HCT116 (cell line): ENCODE measurements at places on chromosomes 5 and 9. TPM values are rescaled to one million over a fixed set of nuclear protein-coding genes. Genes with fewer than 3 reads are reported as not detected.

- no peak overlapping the region for H3K4me3 ChIP-seq
- no peak for DNase-seq
- H3K4me1 ChIP-seq = peaks cover 29% of the 10 kb centered on the region
Observed at GRCh38 chr9:128151309-128152132, 2.3 kb downstream of the LCN2 start.

GRCh38 chr9:106304401-106304920 is 558.5 kb upstream of the ZNF462 start:
- H3K4me1 ChIP-seq = no peaks in the 10 kb centered on the region
- 0 out of 2 replicates have a peak, but pooled peaks cover 5% of the 10 kb centered on the region for H3K27me3 ChIP-seq
- no peak overlapping the region for H3K4me3 ChIP-seq
- DNase-seq = no peak
- no peak overlapping the region for H3K27ac ChIP-seq
- H3K36me3 ChIP-seq = no peaks in the 10 kb centered on the region

GRCh38 chr9:4143936-4144717 is 155.7 kb downstream of the GLIS3 start:
- H3K36me3 ChIP-seq = no peaks in the 10 kb centered on the region
- no peak overlapping the region for H3K4me3 ChIP-seq
- DNase-seq = no peak
- H3K27ac ChIP-seq = no peak overlapping the region
- no peaks in the 10 kb centered on the region for H3K27me3 ChIP-seq
- H3K4me1 ChIP-seq = peaks cover 16% of the 10 kb centered on the region; the same call in 1 of the 2 replicates

GFPT2 gene
- 16.1 TPM for total RNA-seq

DNA sequence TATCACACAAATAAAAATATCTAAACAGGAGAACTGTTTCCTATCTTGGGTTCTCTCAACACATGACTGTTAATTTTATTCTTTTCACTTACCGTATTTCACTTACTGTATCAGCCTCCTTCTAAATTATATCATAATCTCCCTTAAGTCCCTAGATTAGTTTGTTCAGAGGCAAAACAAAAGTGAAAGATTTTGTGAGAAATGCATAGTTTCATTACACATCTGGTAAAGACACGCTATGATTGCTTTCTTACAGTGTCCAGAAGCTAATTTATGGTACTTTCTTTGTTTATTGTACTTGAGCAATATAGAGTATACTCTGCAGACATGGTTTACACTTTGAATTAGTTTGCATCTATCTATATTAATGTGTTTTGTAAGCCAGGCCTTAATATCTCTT is 159.7 kb upstream of the TLX3 start:
- no peaks in the 10 kb centered on the region for H3K4me1 ChIP-seq
- no peaks in the 10 kb centered on the region for H3K27me3 ChIP-seq
- no peaks in the 10 kb centered on the region for H3K36me3 ChIP-seq
- no peak for DNase-seq
- H3K27ac ChIP-seq = no peak overlapping the region

DNA sequence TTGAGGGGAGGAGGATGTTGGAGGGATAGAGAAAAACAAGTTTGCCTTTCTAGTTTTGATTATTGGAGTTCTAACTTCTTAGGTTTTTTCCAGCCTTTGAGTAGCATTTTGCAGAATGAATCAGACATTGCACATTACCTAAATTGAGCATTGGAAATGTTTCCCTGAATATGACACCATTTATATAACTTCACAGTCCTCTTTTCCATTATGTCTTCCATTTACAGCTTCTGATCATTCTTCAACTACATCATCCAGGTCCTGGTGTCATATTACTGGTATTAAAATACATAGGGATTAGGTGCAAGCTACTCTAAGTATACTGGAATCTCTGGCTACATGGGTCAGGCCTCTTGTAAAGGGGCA is 286.1 kb downstream of the ARHGAP26 start:
- H3K4me1 ChIP-seq = peaks cover 6% of the 10 kb centered on the region
- no peaks in the 10 kb centered on the region for H3K27me3 ChIP-seq
- H3K27ac ChIP-seq = no peak overlapping the region
- H3K4me3 ChIP-seq = no peak overlapping the region

DNA sequence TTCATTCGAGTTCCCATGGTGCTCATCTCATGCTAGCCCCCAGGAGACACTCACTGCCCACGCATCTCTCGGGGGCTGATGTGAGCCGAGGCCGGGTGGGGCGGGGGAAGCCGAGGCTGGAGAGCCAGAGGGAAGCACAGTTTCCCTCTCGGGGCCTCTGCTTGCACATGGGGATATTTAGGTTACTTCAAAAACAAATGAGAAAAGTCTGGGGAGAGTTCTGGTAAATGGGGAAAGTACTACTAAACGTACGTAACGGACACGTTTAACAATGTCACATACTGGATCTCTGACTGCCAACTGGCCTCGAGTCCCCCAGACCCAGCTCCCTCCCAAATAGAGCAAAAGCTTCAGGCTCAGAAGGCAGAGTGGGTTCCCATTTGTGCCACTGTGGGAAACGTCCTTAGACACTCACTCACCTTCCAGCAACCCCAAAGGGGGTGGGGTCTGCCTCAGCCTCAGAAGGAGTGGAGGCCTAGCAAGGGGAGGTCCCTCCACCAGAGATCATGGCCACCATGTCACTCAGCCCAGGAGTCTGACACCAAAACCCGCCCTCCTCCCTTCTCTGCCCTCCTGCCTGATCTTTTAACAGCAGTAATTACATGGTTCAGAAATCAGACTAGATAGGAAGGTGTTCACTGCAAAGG is 33.8 kb upstream of the NTNG2 start:
- no peak overlapping the region for H3K27ac ChIP-seq
- no peak for DNase-seq
- no peaks in the 10 kb centered on the region for H3K4me1 ChIP-seq

GRCh38 chr5:67192719-67193438 is 3.7 kb downstream of the CD180 start:
- H3K27me3 ChIP-seq = no peaks in the 10 kb centered on the region
- H3K36me3 ChIP-seq = no peaks in the 10 kb centered on the region
- DNase-seq = no peak
- H3K4me3 ChIP-seq = no peak overlapping the region
- H3K27ac ChIP-seq = no peak overlapping the region

DNA sequence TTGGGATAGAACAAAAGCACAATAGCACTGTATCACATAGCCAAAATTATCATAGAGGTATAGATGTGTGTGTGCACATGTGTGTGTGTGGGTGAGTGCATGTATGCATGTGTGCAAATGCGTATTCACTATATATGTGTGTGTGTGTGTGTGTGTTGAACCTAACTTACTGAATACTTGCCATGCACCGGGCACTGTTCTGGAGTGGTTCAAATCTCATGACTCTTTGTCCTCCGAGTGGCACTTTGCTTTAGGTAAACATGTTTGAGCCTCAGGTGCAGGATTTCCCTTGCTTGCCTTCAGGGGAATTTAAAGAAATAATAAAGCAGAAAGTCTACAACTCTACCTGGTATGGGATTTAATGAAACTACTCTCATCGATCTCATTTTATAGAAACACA is 183.5 kb upstream of the GDNF start:
- peaks cover 44% of the 10 kb centered on the region for H3K27me3 ChIP-seq
- no peaks in the 10 kb centered on the region; the same call in 1 of the 2 replicates for H3K4me1 ChIP-seq
- no peaks in the 10 kb centered on the region for H3K36me3 ChIP-seq
- no peak overlapping the region for H3K4me3 ChIP-seq
- H3K27ac ChIP-seq = no peak overlapping the region

OR1L4 gene
- total RNA-seq = not detected

CNTNAP3B gene
- 24.3 TPM for total RNA-seq

LURAP1L gene
- total RNA-seq = 13.3 TPM

DNA sequence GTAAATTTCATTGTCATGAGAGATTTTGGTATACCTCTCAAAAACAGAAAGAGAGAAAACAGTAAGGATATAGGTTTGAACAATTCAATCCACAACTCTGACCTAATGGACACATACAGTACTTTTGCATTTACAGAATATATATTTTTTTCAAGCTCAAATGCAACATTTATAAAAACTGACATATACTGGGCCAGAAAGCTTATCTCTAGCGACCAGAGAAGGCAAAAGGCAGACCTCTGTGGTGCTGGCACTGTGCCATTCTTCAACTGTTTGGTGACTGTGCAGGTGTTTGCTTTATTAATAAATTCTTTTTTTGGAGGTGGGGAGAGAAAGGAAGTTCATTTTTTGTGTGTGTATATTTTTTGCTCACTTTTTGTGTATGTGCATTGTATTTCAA is 6.0 kb upstream of the PLAC8L1 start:
- H3K27me3 ChIP-seq = no peaks in the 10 kb centered on the region
- no peaks in the 10 kb centered on the region for H3K4me1 ChIP-seq
- peaks cover 12% of the 10 kb centered on the region; the same call in 1 of the 2 replicates for H3K36me3 ChIP-seq
- H3K4me3 ChIP-seq = no peak overlapping the region
- H3K27ac ChIP-seq = no peak overlapping the region
- no peak for DNase-seq

DNA sequence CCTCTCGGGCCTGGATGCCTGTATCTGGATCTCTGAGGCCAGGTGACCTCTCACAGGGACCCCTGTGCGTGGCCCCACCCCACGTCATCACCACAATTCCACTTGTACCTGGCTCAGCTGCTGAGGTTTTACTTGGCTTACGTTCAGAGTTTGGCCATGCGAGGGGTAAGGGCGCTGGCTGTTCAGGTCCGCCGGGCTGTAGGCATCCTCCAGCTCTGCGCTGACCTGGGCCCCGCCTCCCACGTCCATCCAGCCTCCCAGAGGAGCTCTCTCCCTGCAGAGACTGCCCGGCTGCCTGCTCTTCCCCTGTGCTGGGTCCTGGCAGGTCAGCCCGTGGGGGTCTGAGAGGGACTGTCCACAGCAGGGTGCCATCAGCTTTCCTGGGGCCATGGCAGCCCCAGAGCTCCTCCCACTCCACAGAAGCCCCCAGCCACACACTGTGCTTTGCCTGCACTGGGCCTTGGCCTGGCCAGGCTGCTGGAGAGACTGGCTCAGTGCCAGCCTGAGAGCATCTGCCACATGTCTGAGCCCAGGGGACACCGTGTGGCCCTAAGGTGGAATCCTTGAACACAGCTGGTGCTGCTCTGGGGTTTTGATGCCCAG is 43.6 kb downstream of the SLC6A3 start:
- no peak for DNase-seq
- H3K27ac ChIP-seq = no peak overlapping the region
- H3K4me3 ChIP-seq = no peak overlapping the region
- H3K27me3 ChIP-seq = peaks cover 25% of the 10 kb centered on the region
